ENCODE measurements at places on chromosomes 6 and 20. TPM values are rescaled to one million over a fixed set of nuclear protein-coding genes. Genes with fewer than 3 reads are reported as not detected.

Gene SASH1
- total RNA-seq = 67.7 TPM

Gene BCAS1
- not detected for total RNA-seq

Gene RSPH4A
- 0.10 TPM for total RNA-seq

Gene CCNC
- 45.9 TPM for total RNA-seq

Gene SLC16A10
- not detected for total RNA-seq

Gene ID4
- total RNA-seq = 0.20 TPM

Gene SNRNP48
- total RNA-seq = 7.3 TPM

Gene PTK6
- not detected for total RNA-seq

Gene ARFGEF3
- 5.3 TPM for total RNA-seq

Gene GPX5
- not detected for total RNA-seq

Gene TSPO2
- total RNA-seq = not detected

Gene ZBP1
- total RNA-seq = 0.10 TPM

Gene ABHD16B
- not detected for total RNA-seq

Gene SOX4
- 46.5 TPM for total RNA-seq

Gene SAMD5
- total RNA-seq = 1.00 TPM

Measured in mammary microvascular endothelial cell (primary cell).